ENCODE measurements at places on chromosomes 7 and 10.

- no peak for DNase-seq
Measured at GRCh38 chr7:44984478-44984758, 5.6 kb upstream of the MYO1G start.

DNA sequence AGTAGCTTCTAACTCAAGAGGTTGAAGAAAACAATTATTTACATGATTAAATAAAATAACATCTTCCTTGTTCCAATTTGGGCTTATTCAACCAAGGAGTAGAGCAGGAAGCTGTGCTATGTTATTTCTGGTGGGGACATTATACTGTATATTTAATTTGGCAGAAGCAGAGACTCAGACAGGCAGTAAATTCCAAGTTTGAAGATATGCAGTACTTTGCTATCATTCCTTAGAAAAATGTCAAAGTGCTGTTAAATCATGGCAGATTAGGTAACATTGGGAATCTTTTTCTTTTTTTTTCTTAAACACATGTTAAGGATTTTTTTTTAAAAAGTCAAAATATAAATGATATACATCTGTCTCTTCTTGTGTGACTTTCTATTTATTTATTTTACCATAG is 190.1 kb downstream of the SUGCT start:
- no peak for DNase-seq

DNA sequence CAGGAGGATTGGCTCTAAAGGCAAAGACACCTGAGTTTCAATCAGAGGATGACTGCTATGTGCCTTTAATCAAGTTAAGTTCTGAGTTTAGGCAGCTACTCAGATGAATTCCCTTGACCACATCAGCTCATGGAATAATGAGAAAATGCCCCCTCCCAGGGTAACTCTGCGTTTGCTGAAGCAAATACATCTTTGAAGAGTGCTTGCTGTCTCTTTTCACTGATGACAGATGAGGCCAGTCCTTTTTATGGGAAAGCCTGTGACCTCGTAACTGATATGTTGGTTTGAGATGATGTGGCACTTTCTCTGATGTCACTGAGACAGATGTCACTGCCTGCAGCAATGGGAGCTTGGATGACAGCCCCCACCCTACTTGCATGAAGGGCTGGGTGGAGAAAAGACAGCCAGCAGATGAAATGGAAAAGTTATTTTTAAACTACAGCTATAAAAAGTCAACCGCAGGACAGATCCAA is 43.7 kb upstream of the DGKI start:
- no peak for DNase-seq

DNA sequence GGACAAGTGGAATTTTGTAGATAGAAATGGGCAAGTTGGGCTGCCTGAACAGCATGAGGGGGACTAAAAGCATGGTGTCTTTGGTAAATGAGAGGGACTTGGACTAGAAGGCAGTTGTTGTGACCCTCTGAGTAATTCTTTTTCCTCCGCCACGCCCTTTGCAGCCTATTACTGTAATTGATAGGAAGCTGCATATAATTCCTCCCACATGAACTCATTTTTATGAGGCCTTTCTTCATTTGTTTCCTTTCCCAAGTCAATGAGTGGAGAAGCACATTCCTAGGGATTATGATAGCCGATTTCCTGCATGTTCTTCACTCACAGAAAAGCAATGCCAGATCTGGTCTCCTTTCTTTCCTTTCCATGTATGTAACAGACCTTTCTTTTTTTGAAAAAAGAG is 27.7 kb downstream of the ZSCAN25 start:
- DNase-seq: no peak

DNA sequence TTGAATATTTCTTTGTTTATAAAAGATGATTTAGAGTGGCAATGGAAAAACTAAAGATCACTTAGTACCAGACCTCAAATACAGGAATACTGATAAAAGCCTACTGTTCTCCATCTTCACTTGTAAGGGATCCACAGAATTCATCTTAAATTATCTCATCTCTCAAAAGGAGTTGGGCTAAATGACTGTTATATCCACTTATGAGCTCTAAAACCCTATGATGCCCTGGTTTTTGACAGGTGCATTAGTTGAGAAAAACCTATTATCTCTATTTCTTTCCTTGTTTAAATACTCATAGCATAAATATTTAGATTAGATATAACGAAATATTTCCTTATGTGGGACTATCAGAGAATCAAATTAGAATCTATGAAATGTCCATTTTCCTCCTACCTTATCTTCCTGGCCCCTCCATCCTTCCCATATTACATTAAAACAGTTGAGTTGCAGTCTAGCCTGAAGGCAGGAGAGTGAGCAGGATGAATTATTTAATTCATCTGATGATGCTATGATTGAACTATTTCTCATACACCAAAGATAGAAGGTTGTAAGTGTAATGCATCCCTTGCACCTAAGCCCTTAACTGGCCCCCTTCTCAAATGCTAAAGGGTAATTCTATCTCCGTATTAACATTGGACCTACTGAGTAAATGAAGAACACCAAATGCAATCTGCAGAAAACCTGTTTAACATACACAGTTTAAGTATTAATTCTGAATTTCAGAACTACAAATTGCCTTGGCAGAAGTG is 29.7 kb downstream of the PPP3CB start:
- no peak for DNase-seq

GRCh38 chr10:97612386-97612785 is 20.9 kb downstream of the MORN4 start:
- no peak for DNase-seq

- no peak for DNase-seq
Measured at GRCh38 chr7:157405914-157406810, 69.4 kb downstream of the DNAJB6 start.

DNA sequence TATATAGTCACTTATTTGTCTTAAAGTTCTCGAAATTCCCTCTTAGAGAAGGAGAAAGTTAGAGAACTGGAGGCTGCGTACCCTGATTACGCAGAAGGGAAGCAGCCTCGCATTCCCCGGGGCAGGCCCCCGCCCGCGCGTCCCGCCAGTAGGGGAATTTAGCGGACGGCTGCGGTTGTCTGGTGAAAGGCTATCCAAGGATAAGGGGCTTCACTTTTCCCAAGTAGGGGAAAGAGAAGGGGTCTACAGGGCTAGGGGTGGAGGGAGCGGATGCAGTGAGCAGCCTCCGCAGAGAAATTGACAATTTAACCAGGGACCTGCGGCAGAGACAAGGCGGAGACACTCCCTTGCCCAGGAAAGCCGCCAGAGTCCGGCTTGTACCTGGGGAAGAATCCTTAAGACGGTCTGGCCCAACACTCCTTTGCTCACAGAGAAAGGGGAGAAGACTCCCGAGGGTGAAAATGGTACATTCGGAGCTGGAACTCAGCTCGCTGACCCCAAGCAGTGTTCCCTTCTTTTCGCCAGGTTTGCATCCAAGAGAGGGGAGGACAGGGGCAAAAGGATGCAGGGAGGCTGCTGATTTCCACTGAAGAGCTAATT is 994 bp upstream of the MAGI2 start:
- no peak for DNase-seq

DNA sequence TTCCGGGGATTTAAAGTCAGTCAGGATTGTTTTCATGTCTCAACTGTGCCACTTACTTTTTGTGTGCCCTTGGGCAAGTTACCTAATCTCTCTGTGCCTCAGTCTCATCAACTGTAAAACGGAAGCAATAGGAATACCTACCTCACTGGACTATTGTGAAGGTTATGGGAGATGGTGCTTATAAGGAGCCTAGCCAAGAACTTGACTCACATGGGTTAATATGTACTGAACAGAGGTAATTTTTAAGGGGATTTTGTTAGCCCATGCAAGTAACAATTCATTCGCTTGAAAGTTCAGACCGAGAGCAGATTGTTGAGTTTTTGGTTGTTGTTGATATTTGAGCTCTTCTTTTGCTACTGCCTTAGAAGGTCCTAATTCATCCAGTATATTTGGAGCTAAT is 202.9 kb downstream of the ZNF365 start:
- DNase-seq: no peak

DNA sequence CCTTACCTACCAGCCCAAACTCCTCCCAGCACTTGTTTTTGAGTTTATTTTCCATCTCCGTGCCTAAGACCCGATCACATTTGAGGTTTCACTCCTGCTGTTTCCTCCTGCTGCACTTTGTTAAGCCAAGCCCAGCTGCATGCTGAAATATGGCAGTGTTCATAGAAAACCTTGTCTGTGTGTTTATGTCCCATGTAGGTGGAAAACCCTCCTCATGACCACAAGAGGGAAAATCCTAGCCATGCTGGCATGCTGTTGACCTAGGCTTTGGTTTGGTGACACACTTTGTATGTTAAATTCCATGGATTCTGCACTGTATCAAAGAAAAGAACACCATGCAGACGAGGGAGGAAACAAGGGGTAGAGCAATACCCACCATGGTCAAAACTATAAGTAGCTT is 154.4 kb downstream of the CUBN start:
- DNase-seq: no peak

- no peak for DNase-seq
Measured at GRCh38 chr7:134891262-134891695, 95.0 kb upstream of the AGBL3 start.

- DNase-seq: peak; percentile 64
Measured at GRCh38 chr10:68988530-68989316, at the start of gene KIFBP. Gene KIFBP (plus strand): TSS chr10:68988803. CDS start chr10:68988833, 30 bp downstream.

GRCh38 chr7:22617166-22617565 is 109.8 kb upstream of the IL6 start:
- DNase-seq: no peak

- no peak for DNase-seq
Measured at GRCh38 chr7:36379831-36380504, 9.7 kb upstream of the ANLN start.

DNA sequence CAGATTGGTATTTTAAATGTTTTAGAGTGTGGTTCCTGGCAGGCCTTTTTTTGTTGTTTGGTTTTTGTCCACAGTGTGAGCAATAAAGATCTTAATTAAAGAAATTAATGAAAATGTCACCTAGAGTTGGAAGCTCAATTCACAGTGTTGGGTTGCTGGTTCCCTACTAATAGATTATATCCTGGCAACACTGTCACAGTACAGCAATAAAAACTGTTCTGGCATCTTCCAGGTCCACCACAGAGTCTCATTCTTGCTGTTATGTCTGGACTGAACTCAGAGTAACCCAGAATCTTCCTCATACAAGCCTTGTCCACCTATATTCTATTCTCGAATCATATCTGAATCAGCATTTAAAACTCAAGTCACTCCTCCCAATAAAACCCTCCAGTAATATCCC is 212.4 kb upstream of the LRRTM3 start:
- no peak for DNase-seq

- DNase-seq: no peak
Measured at GRCh38 chr10:100184840-100185239, 989 bp downstream of the ERLIN1 start.
